HT-29 (cell line): ENCODE measurements at places on chromosomes 12 and 14. TPM values are rescaled to one million over a fixed set of nuclear protein-coding genes. Genes with fewer than 3 reads are reported as not detected.

The ART4 gene
- not detected in 2 replicates for total RNA-seq

The NGB gene
- not detected in 2 replicates for total RNA-seq

The SMOC1 gene
- total RNA-seq = not detected in 2 replicates

The TBX3 gene
- total RNA-seq = 15.6 and 16.2 TPM in 2 replicates

The APOF gene
- not detected in 2 replicates for total RNA-seq

The PRPH gene
- not detected in 2 replicates for total RNA-seq

The GAS2L3 gene
- 6.2 and 6.8 TPM in 2 replicates for total RNA-seq

The KRT75 gene
- 0.08 TPM in 2 replicates for total RNA-seq

The GOLGA5 gene
- total RNA-seq = 7.3 and 8.3 TPM in 2 replicates

The SLC5A8 gene
- total RNA-seq = not detected in 2 replicates

The ABCD2 gene
- not detected in 2 replicates for total RNA-seq

The FAIM2 gene
- 0.58 and 0.63 TPM in 2 replicates for total RNA-seq

The SDSL gene
- 6.6 and 9.1 TPM in 2 replicates for total RNA-seq

The TMEM260 gene
- total RNA-seq = 12.2 and 19.0 TPM in 2 replicates

The GPR137C gene
- total RNA-seq = 0.48 and 0.65 TPM in 2 replicates

The SELPLG gene
- total RNA-seq = not detected in 2 replicates

The KCNH3 gene
- total RNA-seq = 0.36 TPM in 1 of 2 replicates, not detected in the other

The PPP1R3E gene
- total RNA-seq = 2.7 and 4.3 TPM in 2 replicates

The LYZ gene
- 1,236 and 1,299 TPM in 2 replicates for total RNA-seq

The CLECL1 gene
- not detected in 2 replicates for total RNA-seq

The NR4A1 gene
- total RNA-seq = 49.6 and 61.2 TPM in 2 replicates

The CLEC1B gene
- not detected in 2 replicates for total RNA-seq

The LTBP2 gene
- 0.31 and 2.6 TPM in 2 replicates for total RNA-seq

The PSMD9 gene
- total RNA-seq = 116 and 129 TPM in 2 replicates

The NXPH4 gene
- 0.97 and 2.8 TPM in 2 replicates for total RNA-seq

The CLEC12A gene
- total RNA-seq = not detected in 2 replicates

The ADCY4 gene
- total RNA-seq = 1.6 and 2.9 TPM in 2 replicates

The NPFF gene
- total RNA-seq = not detected in 2 replicates

The DTD2 gene
- total RNA-seq = 7.2 and 12.3 TPM in 2 replicates

The TPH2 gene
- total RNA-seq = not detected in 2 replicates

The PZP gene
- total RNA-seq = not detected in 2 replicates

The PIWIL1 gene
- total RNA-seq = not detected in 2 replicates

The SIX4 gene
- 7.5 and 8.1 TPM in 2 replicates for total RNA-seq

The FGD4 gene
- 17.3 and 19.2 TPM in 2 replicates for total RNA-seq

The NAV3 gene
- 0.38 and 0.97 TPM in 2 replicates for total RNA-seq

The WNT5B gene
- 0.08 TPM in 1 of 2 replicates, not detected in the other for total RNA-seq

The CEP83 gene
- total RNA-seq = 17.7 and 20.0 TPM in 2 replicates

The ARHGEF40 gene
- 18.4 and 20.0 TPM in 2 replicates for total RNA-seq

The KLHL33 gene
- not detected in 2 replicates for total RNA-seq

The FOXA1 gene
- 191 and 199 TPM in 2 replicates for total RNA-seq

The RAPGEF3 gene
- 38.2 and 44.1 TPM in 2 replicates for total RNA-seq

The GLS2 gene
- 5.7 and 6.9 TPM in 2 replicates for total RNA-seq

The TWF1 gene
- total RNA-seq = 87.2 and 88.2 TPM in 2 replicates

The KLRC2 gene
- total RNA-seq = 2.7 and 3.0 TPM in 2 replicates

The RNF212B gene
- not detected in 2 replicates for total RNA-seq
